ENCODE measurements at places on chromosomes 12 and 14.

- DNase-seq: no peak
Observed at GRCh38 chr14:84783511-84783910, 746.4 kb upstream of the FLRT2 start.

DNA sequence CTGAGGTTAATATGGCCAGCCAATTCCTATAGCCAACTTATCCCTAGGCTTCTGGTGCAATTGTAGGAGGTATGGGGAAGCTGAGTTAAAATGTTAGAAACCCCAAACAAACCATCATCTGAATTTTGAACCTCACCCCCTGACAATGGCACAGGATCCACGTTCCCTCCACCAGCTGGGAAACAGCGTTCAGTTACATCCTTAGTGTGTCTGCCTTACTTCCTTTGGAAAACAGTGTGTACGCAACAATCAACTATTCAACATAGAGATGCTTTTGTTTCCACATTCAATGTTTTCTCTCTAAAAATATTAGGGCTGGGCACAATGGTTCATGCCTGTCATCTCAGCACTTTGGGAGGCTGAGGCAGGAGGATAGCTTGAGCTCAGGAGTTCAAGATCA lies 203.4 kb downstream of the TTC7B start:
- no peak for DNase-seq

DNA sequence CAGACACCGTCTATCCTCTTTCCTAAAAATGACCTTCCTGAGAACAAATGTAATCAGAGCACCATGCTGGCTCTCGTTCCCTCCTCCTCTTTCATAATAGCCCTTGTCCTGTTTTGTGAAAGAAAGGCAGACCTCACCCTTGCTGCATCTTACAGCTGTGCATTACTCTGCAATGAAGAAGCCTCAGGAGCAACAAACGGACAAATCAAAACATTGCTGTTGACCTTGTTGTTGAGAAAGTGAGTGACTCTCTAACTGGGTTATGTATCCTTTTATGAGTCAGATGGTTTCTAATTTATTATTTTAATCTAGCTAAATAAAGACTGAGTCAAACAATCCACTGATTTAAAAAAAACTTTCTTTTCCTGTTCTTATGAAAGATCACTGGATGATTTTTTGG lies 180.9 kb downstream of the RPS29 start:
- DNase-seq: peak; percentile 97

DNA sequence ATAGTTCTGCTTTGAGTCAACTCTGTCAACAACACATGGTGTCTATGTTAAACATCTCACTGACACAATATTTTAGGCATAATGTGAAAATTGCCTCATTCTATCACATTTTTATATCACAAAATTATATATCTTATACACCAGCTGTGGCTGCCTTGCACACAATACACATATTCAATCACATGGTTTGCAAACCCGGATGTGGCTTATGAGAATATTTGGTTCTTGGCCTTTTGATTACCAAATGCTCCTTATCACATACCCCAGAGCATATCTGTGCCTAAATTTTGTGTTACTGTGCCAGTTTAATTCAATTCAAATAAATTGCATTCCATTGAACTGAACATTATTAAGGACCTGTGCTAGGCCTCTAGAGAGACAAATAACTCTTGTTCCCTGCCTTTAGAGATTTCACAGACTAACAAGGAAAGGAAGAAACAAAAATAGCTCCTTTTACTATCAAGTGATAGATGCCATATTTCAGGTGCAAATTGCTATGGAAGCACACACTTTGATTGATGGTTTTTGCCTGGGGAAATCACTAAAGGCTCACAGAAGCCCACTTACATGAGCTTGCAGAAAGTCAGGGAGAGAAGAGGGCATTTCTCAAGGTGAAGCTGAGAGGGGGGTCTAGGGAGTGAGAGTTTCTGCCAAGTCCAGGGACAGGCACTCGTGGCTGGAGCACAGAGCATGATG lies 63.4 kb downstream of the PPP1R36 start:
- DNase-seq: no peak

- no peak for DNase-seq
Observed at GRCh38 chr12:80032946-80033345, 66.4 kb upstream of the OTOGL start.

- DNase-seq: no peak
Observed at GRCh38 chr12:120997448-120997847, 18.8 kb downstream of the C12orf43 start.
